ENCODE measurements at places on chromosomes 4 and X.

- no peak for DNase-seq
Measured at GRCh38 chr4:170414961-170415360, 325.2 kb upstream of the AADAT start.

- no peak for DNase-seq
Measured at GRCh38 chr4:126221717-126222340, 907.1 kb downstream of the FAT4 start.

- no peak for DNase-seq
Measured at GRCh38 chr4:71784569-71785197, 804 bp upstream of the GC start.

GRCh38 chr4:78951862-78952472, 12.7 kb upstream of the PAQR3 start:
- peak; percentile 11 for DNase-seq

DNA sequence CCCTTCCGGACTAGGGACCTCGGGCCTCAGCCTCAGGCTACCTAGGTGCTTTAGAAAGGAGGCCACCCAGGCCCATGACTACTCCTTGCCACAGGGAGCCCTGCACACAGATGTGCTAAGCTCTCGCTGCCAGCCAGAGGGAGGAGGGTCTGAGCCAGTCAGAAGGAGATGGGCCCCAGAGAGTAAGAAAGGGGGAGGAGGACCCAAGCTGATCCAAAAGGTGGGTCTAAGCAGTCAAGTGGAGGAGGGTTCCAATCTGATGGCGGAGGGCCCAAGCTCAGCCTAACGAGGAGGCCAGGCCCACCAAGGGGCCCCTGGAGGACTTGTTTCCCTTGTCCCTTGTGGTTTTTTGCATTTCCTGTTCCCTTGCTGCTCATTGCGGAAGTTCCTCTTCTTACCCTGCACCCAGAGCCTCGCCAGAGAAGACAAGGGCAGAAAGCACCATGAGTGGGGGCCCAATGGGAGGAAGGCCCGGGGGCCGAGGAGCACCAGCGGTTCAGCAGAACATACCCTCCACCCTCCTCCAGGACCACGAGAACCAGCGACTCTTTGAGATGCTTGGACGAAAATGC, at the start of gene WAS:
Gene WAS (plus strand): TSS at position 389 of the 572 bp plus-strand sequence. CDS start 55 bp downstream, at position 444.
- no peak for DNase-seq

GRCh38 chr4:120812216-120812615, 110.3 kb downstream of the PRDM5 start:
- no peak for DNase-seq

DNA sequence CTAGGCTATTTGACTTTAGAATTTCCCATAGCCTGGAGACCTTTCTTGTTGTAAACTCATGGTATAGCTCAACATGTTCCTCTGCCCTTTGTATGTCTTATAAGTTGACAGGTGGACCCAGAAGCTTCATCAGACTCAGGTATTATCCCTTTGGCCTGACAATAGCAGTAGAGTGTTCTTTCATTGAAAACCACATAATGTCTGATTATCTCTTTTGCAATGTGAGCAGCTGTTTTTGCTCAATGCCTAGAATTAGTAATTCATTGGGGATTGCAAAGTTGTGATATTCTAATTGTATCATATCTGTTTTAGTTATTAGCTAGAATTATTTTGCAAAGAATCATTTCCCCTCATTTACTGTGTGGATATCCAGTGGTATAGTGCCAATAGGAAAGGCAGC, 27.5 kb downstream of the TBC1D19 start:
- no peak for DNase-seq

- DNase-seq, result no peak
Measured at GRCh38 chr4:188934320-188934962, 795.2 kb downstream of the TRIML1 start.

GRCh38 chr4:14008494-14008893, 381.0 kb upstream of the BOD1L1 start:
- no peak for DNase-seq

- no peak for DNase-seq
Measured at GRCh38 chrX:119093991-119094735, 21.4 kb downstream of the CT47C1 start.

DNA sequence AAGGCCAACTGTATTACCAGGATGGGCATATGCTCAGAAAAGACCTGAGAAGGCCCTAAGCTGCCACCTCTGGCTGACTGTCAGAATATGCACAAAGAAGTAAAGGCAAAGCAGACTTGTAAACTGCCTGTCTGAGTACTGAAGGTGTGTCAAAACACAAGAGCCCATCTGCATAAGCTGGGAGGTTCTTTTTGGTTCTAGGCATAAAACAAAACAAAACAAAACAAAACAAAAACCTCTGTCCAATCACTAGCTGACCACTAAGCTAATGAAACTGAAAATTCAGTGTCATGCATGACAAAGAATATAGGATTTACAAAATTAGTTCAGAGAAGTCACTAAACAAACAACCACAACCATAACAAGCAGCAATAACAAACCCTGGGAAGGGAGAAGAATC, 20.6 kb downstream of the SH3D19 start:
- no peak for DNase-seq

DNA sequence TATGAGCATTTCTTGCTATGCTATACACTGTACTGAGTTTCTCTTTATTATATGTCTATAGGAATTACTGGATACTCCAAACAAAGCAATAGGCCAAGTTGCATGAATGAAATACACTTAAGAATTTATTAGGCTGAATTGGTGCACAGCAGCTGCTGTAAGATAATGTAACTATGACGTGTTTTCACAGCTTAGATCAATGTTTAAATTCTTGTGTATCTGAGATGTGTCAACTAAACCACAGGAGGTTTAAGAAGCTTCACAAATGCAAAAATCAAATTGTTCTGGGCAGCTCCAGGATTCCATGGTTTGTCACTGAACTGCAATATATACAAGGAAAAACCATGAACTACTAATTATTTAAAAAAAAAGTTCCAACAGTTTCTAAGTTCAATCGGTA, 156.7 kb downstream of the MAPK10 start:
- no peak for DNase-seq

- no peak for DNase-seq
Measured at GRCh38 chr4:129438456-129438981, 342.6 kb downstream of the C4orf33 start.

- peak; percentile 5 for DNase-seq
Measured at GRCh38 chr4:128424527-128425497, 137.2 kb upstream of the PGRMC2 start.

DNA sequence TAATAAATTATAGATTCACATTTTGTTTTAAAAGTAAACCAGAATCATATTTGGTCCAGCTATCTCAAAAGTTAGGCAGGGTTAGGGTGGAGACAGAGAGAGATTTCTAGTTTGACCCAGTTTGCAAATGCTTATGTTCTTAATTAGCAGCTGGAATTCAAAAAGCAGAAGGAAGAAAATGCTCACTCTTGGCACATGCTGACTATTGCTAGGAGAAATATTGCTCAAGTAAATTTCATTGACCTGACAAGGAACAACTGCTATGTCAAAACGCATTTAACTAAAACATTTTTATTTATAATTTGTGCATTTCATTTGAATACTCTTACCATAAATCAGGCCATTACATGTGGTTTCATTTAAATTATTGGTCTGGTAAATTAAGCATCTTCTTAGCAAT, 131.8 kb downstream of the GLRA3 start:
- peak; percentile 34 for DNase-seq

DNA sequence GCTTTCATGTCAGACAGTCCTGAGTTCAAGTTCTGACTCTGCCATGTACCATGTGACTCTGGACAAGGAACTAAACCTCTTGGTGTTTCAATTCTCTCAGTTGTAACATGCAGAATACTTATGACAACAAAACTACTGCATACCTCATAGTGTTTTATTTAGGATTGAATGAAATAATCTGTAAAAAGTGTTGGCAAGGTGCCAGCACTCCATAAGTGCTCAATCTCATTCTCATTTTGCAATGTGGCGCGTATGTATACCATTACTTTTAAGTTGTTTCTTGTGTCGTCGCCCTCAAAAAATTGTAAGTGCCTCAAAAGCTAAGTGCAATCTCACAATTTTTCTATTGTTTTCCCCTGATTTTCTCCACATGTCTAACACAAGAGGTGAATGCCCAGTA, 62.5 kb downstream of the IGSF1 start:
- no peak for DNase-seq

GRCh38 chrX:120090208-120090607, 12.7 kb upstream of the RHOXF2B start:
- no peak for DNase-seq

GRCh38 chr4:156773648-156774357, 197.8 kb downstream of the PDGFC start:
- DNase-seq, result no peak
